ENCODE measurements at places on chromosomes 1 and 21. TPM values are rescaled to one million over a fixed set of nuclear protein-coding genes. Genes with fewer than 3 reads are reported as not detected.

GRCh38 chr1:91092503-91092902, 70.7 kb upstream of the ZNF644 start:
- H3K36me3 ChIP-seq = no peaks in the 10 kb centered on the region
- H3K27me3 ChIP-seq = peaks cover 5% of the 10 kb centered on the region
- no peaks in the 10 kb centered on the region for H3K4me1 ChIP-seq
- H3K27ac ChIP-seq = no peak overlapping the region
- DNase-seq = no peak

DNA sequence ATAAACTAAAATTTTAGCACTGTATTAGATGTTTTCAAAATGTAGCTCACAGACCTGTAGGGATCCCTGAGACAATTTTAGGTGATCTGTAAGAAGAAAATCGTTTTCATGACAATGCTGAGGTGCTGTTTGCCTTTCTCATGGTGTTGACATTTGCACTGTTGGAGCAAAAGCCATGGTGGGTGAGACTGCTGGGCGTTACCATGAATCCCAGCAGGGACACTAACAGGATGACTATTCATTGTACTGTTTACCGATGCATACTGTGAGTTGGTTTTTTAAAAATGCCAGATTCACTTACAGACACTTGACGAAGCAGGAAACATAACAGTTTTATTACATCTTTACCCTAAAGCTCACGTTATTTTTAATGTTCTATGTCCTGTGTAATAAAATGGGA, 468.5 kb downstream of the PCP4 start:
- H3K27me3 ChIP-seq = peaks cover 4% of the 10 kb centered on the region
- no peaks in the 10 kb centered on the region for H3K36me3 ChIP-seq
- no peak overlapping the region for H3K27ac ChIP-seq
- DNase-seq = no peak
- H3K4me1 ChIP-seq = no peaks in the 10 kb centered on the region

- DNase-seq = no peak
- H3K36me3 ChIP-seq = no peaks in the 10 kb centered on the region
- no peak overlapping the region for H3K27ac ChIP-seq
- no peaks in the 10 kb centered on the region for H3K4me1 ChIP-seq
- no peak overlapping the region for H3K4me3 ChIP-seq
Observed at GRCh38 chr1:166193057-166193698, 26.4 kb upstream of the FAM78B start.

GRCh38 chr1:43600033-43601020, 49.6 kb upstream of the KDM4A start:
- H3K36me3 ChIP-seq = no peaks in the 10 kb centered on the region
- no peak overlapping the region for H3K4me3 ChIP-seq
- no peaks in the 10 kb centered on the region for H3K27me3 ChIP-seq
- no peak overlapping the region for H3K27ac ChIP-seq
- H3K4me1 ChIP-seq = no peaks in the 10 kb centered on the region
- DNase-seq = no peak

GRCh38 chr1:22317231-22317919, 134.3 kb upstream of the ZBTB40 start:
- H3K4me3 ChIP-seq = no peak overlapping the region
- no peaks in the 10 kb centered on the region for H3K36me3 ChIP-seq
- peak; percentile 10 for DNase-seq
- H3K4me1 ChIP-seq = no peaks in the 10 kb centered on the region
- H3K27me3 ChIP-seq = peaks cover 21% of the 10 kb centered on the region

GRCh38 chr1:94741996-94742395, 78.2 kb upstream of the SLC44A3 start:
- no peaks in the 10 kb centered on the region for H3K36me3 ChIP-seq
- H3K4me3 ChIP-seq = no peak overlapping the region
- no peak overlapping the region for H3K27ac ChIP-seq
- DNase-seq = no peak
- H3K4me1 ChIP-seq = peaks cover 5% of the 10 kb centered on the region

DNA sequence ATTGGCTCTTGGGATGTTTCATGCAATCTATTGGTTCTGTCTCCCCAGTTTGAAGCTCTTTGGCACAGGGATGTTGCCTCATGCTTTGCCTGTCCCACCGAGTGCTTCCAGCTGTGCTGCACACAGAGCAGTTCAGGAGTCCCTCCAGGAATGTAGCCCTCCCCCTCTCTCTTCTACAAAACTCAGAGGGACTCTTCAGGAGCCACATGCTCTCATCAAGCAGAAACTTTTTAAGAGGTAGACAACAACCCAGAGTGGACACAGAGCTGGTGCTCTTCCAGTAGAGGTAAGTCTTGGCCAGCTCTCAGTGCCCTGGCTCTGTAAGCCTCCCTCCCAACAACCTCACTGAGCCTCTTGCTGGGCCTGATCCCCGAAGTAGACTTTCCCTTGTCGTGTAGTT, 11.6 kb upstream of the ZNF697 start:
- peaks cover 36% of the 10 kb centered on the region for H3K27me3 ChIP-seq
- no peak overlapping the region for H3K4me3 ChIP-seq
- H3K36me3 ChIP-seq = no peaks in the 10 kb centered on the region
- DNase-seq = no peak
- H3K27ac ChIP-seq = no peak overlapping the region

- no peaks in the 10 kb centered on the region for H3K27me3 ChIP-seq
- H3K36me3 ChIP-seq = no peaks in the 10 kb centered on the region
- DNase-seq = no peak
- no peak overlapping the region for H3K4me3 ChIP-seq
Observed at GRCh38 chr1:67791686-67792085, 41.6 kb downstream of the GNG12 start.

DNA sequence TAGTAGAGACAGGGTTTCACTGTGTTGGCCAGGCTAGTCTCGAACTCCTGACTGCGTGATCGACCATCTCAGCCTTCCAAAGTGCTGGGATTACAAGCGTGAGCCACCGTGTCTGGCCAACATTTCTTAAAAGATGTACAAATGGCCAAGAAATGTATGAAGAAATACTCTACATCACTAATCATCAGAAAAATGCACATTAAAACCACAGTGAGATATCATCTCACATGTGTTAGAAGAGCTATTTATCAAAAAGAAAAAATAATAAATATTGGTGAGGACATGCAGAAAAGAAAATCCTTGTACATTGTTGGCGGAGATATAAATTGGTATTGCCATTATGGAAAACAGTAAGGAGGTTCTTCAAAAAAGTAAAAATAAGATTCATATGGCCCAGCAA, 33.6 kb upstream of the TNFSF18 start:
- no peaks in the 10 kb centered on the region for H3K4me1 ChIP-seq
- H3K27me3 ChIP-seq = no peaks in the 10 kb centered on the region
- no peak for DNase-seq
- H3K36me3 ChIP-seq = no peaks in the 10 kb centered on the region
- no peak overlapping the region for H3K4me3 ChIP-seq

GRCh38 chr1:3795453-3796214, 664 bp downstream of the LRRC47 start:
- peaks cover 13% of the 10 kb centered on the region for H3K36me3 ChIP-seq
- peaks cover 4% of the 10 kb centered on the region for H3K27me3 ChIP-seq
- H3K4me1 ChIP-seq = peaks cover 32% of the 10 kb centered on the region

- no peak for DNase-seq
- H3K4me3 ChIP-seq = no peak overlapping the region
- H3K27me3 ChIP-seq = no peaks in the 10 kb centered on the region
- H3K27ac ChIP-seq = no peak overlapping the region
Observed at GRCh38 chr21:27673581-27673980, 706.7 kb upstream of the ADAMTS5 start.

- peaks cover 43% of the 10 kb centered on the region for H3K27me3 ChIP-seq
- no peak overlapping the region for H3K27ac ChIP-seq
- no peaks in the 10 kb centered on the region for H3K36me3 ChIP-seq
- no peak overlapping the region for H3K4me3 ChIP-seq
- no peaks in the 10 kb centered on the region for H3K4me1 ChIP-seq
Observed at GRCh38 chr1:115822117-115822516, 18.8 kb downstream of the NHLH2 start.

DNA sequence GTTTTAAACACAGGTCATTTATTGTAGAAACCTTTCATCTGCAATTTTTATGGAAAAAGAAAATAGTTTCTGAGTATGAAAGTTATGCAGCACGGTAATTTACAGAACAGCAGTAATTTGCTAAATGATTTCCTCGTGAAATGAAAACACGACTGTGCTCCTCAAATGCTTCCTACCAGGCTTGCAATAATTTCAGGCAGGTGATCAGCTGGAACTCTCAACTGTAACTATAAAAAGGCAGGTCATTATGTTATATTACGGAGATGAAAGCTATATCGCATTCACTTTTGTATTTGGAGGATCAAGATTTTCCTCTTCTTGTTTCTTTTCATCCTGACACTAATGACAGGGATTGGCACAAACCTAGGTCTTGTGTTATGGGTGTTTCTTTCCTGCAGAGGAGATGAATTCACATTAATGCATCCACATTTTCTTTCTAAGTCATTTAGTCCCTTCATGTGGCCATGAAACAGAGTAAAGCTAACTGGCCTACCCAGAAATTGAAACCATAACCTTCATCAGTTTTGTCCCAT, 57.4 kb downstream of the SAMSN1 start:
- H3K4me1 ChIP-seq = peaks cover 66% of the 10 kb centered on the region
- no peak for DNase-seq
- peak overlapping the region; percentile 93 for H3K27ac ChIP-seq
- no peak overlapping the region for H3K4me3 ChIP-seq

- no peaks in the 10 kb centered on the region for H3K27me3 ChIP-seq
- peaks cover 4% of the 10 kb centered on the region for H3K36me3 ChIP-seq
- H3K27ac ChIP-seq = no peak overlapping the region
- H3K4me1 ChIP-seq = peaks cover 14% of the 10 kb centered on the region
- H3K4me3 ChIP-seq = no peak overlapping the region
Observed at GRCh38 chr1:70360321-70360720, 5.8 kb upstream of the ANKRD13C start.

DNA sequence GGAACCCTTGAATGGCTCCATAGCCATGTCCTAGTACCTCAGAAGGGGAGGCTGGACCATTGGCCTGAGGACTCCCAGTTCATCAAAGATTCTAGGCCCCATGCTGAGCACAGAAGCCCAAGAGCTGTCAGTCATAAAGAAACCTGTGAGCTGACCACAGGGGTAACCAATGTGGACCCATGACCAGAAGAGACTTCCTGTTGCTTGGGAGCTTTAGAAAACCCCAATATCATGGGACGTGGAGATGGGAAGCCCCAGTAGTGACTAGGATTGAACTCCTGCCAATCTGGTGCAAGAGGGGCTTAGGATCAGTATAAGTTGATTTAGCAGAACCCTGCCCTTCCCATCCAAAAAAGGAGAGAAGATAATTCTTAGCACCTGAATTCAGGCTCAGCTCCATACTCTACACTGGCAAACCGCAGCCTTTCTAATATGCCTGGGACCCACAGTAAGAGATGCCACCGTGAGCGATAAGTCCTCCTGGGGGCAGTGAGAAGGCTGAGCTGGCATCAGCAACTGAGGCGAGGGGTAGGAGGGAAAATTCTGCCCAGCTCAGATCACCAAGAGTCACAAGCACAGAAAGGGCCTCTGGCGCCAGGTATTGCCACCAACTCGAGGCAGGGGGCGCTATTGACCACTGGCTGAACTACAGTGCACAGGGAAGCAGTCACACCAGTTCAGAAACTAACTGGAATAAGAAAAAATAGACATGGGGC, 108.9 kb downstream of the CAPN8 start:
- no peaks in the 10 kb centered on the region for H3K27me3 ChIP-seq
- H3K36me3 ChIP-seq = no peaks in the 10 kb centered on the region
- peak; percentile 38 for DNase-seq
- H3K4me1 ChIP-seq = no peaks in the 10 kb centered on the region
- no peak overlapping the region for H3K4me3 ChIP-seq

DNA sequence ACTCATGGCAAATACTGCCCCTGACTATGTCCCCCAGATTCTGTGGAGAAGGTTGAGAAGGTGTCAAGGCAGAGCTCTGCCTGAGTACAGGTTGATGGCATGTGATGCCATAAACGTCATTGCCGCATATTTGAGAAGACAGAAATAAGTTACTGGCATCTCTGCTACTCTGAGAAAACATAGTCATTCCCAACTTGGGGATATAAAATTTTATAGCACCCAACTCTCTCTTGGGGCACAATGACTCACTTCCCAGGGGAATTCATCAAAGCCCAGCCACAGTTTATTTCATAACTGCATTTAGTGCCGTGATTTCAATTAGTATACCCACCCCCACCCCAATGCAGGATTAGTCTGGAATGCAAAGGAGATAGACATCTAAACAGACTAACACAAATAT, 101.9 kb upstream of the TNR start:
- no peak overlapping the region for H3K4me3 ChIP-seq
- H3K27ac ChIP-seq = no peak overlapping the region
- H3K4me1 ChIP-seq = no peaks in the 10 kb centered on the region
- no peaks in the 10 kb centered on the region for H3K36me3 ChIP-seq

GRCh38 chr1:171488190-171488929, 3.0 kb downstream of the PRRC2C start:
- peak overlapping the region; percentile 95 for H3K4me3 ChIP-seq
- H3K36me3 ChIP-seq = peaks cover 61% of the 10 kb centered on the region
- no peak for DNase-seq
- no peaks in the 10 kb centered on the region for H3K27me3 ChIP-seq
- peaks cover 58% of the 10 kb centered on the region for H3K4me1 ChIP-seq
- peak overlapping the region; percentile 62 for H3K27ac ChIP-seq

GRCh38 chr1:238187575-238187949, 296.8 kb upstream of the ZP4 start:
- H3K36me3 ChIP-seq = no peaks in the 10 kb centered on the region
- no peak overlapping the region for H3K4me3 ChIP-seq
- no peaks in the 10 kb centered on the region for H3K27me3 ChIP-seq
- DNase-seq = no peak

LYST gene
- total RNA-seq = 63.8 TPM

PDPN gene
- total RNA-seq = not detected

LCE1F gene
- not detected for total RNA-seq

RGS4 gene
- not detected for total RNA-seq

RNF186 gene
- not detected for total RNA-seq

RHEX gene
- total RNA-seq = not detected

HTR6 gene
- total RNA-seq = not detected

SPRR2B gene
- not detected for total RNA-seq

LRRC38 gene
- total RNA-seq = not detected

RIPPLY3 gene
- total RNA-seq = 0.10 TPM

SYT14 gene
- total RNA-seq = not detected
